ENCODE measurements at places on chromosomes 4 and X.

GRCh38 chrX:20517565-20517964 is 250.9 kb upstream of the RPS6KA3 start:
- no peak for DNase-seq

- DNase-seq = no peak
These were observed 37.3 kb downstream of the SEC24D start for GRCh38 chr4:118798658-118799057.

- DNase-seq = no peak
These were observed 504.2 kb upstream of the IGFBP7 start for GRCh38 chr4:57614257-57614932.

DNA sequence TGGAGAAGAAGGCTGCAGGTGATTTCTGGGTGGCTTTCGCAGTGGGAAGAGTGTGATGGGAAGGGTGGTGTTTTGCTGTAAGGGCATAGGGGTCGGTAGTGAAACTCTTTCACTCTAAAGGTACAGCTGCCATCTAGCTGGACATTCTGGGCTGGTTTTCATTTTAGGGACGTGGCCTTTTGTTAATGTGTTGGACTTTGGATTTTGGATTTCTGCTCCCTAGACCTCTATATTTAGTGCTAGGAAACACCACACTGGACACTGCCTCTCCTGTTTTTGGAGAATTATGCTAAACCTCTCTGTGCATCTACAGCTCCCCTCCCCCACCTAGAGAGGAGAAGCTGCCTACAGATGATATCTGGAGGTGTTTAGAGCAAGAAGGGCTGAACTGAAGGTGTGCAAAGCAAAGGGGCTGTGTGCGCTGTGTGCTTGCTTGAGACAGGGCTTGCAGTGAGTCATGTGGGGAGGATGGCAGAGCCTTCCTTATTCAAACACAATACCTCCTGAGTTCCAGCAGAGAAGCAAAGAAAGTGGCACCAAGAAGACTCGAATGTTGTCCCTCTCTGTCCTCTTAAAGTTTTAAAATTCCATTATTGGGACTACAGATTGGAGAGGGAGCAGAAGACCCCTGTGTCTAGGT is 47.9 kb downstream of the STARD8 start:
- DNase-seq = no peak

- no peak for DNase-seq
These were observed 79.7 kb upstream of the OTUD4 start for GRCh38 chr4:145260091-145260490.

- DNase-seq = no peak
These were observed 101.2 kb upstream of the CXCL13 start for GRCh38 chr4:77504407-77504806.

GRCh38 chr4:92172203-92172602 is 131.6 kb upstream of the GRID2 start:
- DNase-seq = no peak

GRCh38 chrX:17052210-17052609 is 105.8 kb downstream of the REPS2 start:
- no peak for DNase-seq

GRCh38 chr4:70759126-70759525 is 37.4 kb downstream of the RUFY3 start:
- no peak for DNase-seq

Measured in Ammon's horn (tissue), 1 donor.